ENCODE measurements at places on chromosomes 5 and 9.

- no peak for DNase-seq
Observed at GRCh38 chr5:145699846-145700245, 135.3 kb downstream of the PRELID2 start.

- DNase-seq: no peak
Observed at GRCh38 chr5:103408408-103408807, 149.8 kb downstream of the MACIR start.

GRCh38 chr9:93114169-93114983 lies 18.4 kb downstream of the CARD19 start:
- DNase-seq: no peak

- DNase-seq: no peak
Observed at GRCh38 chr5:51278539-51278938, 104.7 kb upstream of the ISL1 start.

- no peak for DNase-seq
Observed at GRCh38 chr9:110143485-110143884, 64.5 kb downstream of the C9orf152 start.

DNA sequence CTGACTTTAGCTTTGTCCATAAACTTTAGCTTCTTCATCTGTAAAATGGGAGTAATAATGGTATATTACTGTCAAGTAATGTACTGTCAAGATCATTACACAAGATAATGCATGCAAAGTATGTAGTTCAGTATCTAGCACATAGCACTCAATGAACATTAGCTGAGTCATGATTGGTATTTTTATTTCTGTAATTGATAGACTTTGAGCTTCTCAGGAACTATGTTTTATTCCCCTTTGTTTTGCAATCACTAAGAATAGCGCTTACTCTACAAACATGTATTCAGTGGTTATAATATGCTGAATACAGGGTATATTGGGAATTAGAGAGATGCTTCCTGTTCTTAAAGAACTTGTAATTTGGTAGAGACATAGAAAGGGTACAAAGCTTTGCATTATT lies 142.3 kb upstream of the KLF9 start:
- DNase-seq: no peak

- no peak for DNase-seq
Observed at GRCh38 chr9:32399110-32399815, 14.8 kb downstream of the ACO1 start.

- no peak for DNase-seq
Observed at GRCh38 chr9:135971111-135971766, 10.1 kb upstream of the UBAC1 start.

DNA sequence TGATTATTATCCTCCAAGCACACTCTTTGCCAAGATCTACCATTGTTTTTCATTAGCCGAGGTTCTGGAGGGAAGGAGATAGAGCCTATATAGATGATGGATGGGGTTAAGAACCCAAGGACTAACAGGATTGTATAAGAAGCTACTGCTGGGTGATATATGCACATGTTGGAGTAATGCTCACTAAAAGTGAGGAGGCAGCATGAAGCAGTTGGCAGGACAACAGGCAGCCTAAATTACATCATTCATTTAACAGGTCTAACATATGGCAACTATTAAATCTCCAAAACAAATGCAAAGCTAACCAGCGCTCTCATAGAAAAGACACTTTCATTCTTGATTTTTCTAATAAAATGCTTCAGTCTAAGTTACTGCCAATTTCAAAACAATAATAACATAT lies 293.2 kb downstream of the EPB41L4A start:
- DNase-seq: peak; percentile 79

GRCh38 chr9:94703488-94704140 lies 22.9 kb upstream of the AOPEP start:
- DNase-seq: no peak

GRCh38 chr9:74887041-74887980 lies at the start of gene TRPM6:
TSS of gene TRPM6 (minus strand) at chr9:74887921. CDS start at chr9:74887856, 65 bp downstream.
- DNase-seq: no peak

GRCh38 chr9:14316602-14317300 lies 2.8 kb upstream of the NFIB start:
- DNase-seq: peak; percentile 99

GRCh38 chr9:132411091-132411508 lies 1.1 kb downstream of the CFAP77 start:
- no peak for DNase-seq

GRCh38 chr5:42950456-42951292 lies 89.4 kb downstream of the ANXA2R start:
- DNase-seq: no peak

DNA sequence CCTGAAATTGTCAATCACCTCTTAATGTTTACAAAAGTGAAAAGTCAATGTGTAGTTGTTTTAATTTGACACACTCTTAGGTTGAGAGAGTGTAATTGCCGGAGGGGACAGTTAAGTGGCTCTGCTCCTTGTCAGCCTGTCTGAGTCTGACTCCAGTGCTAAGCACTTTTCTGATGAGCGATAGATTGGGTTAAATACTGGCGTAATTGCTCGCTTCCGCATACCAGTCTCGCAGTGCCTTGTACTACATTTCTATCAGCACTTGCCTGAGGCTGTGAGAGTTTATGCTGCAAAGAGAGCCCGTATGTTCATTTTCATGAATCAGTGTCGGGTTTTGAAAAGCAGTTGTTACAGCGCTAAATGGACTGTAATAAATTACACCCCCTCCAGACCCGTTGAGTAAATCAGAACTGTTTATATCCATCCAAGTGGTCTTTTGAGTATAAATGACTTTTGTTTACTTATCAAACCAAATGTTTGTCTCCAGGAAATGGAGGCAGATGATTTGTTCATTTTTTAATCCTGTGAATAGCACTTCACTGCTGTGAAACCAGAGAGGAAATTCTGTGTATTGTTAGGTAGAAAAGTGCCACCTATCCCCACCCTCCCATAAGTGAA lies 41.0 kb upstream of the DMRT3 start:
- no peak for DNase-seq

GRCh38 chr5:111765613-111766571 lies 8.9 kb upstream of the NREP start:
- no peak for DNase-seq

- DNase-seq: no peak
Observed at GRCh38 chr5:146644831-146645230, 128.8 kb upstream of the GPR151 start.

DNA sequence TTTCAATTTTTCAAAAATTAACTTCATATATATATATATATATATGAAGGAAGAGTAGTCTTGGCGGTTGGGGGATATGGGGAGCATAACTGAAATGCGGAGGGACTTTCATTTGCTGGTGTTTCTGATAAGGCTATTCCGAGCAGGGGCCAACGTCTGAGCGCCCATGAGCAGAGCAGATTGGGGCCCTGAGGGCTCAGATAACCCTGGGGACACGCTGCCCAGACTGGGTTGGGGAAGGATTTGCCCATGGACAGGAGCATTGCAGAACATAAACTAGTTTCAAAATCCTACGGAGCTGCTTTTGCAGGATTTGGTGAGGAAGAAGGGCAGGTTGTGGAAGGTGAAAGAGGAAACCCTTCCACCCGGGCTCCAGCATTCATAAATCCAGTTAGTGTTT lies 240.2 kb downstream of the IRX1 start:
- DNase-seq: no peak

DNA sequence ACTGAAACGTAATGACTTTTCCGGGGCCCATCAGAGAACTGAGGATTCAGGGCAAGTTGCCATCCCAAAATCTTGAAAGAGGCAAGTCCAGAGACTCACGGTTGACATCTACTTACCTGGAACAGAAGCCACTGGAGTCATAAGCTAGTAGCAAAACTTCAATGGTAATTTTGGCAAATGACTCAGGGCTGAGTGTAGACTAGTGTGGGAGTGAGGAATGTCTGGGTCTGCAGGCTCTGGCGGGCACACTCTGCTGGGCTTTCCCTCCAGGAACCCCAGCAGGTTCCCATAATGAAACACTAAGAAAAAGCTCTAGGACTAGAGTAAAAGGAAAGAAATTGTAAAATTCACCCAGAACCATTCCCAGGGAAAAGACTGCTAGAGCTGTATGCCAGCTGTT lies 122.9 kb upstream of the NFIL3 start:
- no peak for DNase-seq

GRCh38 chr5:176985516-176985915 lies 21.1 kb downstream of the UIMC1 start:
- no peak for DNase-seq

- DNase-seq: no peak
Observed at GRCh38 chr5:179115307-179115706, 55.1 kb downstream of the ZNF354C start.

- no peak for DNase-seq
Observed at GRCh38 chr5:153276151-153276550, 214.3 kb upstream of the GRIA1 start.

DNA sequence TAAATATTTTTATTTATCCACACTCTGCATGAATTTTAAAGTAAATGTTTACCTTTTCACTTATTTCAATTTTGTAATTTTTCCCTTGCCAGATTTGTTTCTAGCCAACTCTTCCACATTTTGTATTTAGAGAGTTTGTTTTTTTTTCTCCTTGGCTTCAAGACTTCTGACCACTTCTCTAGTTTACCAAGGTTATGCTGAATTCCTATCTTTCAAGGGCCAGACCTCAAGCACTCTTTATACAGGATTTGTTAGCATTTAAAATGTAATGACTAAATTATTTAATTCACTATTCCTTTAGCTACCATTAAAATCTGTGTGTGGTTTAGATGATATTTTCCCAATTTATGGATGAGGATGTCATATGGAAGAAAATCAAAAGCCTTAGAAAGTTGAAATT lies 42.5 kb downstream of the MEF2C start:
- DNase-seq: no peak

GRCh38 chr5:109649318-109649717 lies 40.4 kb upstream of the MAN2A1 start:
- DNase-seq: no peak

- no peak for DNase-seq
Observed at GRCh38 chr5:33843579-33843978, 48.2 kb downstream of the ADAMTS12 start.

DNA sequence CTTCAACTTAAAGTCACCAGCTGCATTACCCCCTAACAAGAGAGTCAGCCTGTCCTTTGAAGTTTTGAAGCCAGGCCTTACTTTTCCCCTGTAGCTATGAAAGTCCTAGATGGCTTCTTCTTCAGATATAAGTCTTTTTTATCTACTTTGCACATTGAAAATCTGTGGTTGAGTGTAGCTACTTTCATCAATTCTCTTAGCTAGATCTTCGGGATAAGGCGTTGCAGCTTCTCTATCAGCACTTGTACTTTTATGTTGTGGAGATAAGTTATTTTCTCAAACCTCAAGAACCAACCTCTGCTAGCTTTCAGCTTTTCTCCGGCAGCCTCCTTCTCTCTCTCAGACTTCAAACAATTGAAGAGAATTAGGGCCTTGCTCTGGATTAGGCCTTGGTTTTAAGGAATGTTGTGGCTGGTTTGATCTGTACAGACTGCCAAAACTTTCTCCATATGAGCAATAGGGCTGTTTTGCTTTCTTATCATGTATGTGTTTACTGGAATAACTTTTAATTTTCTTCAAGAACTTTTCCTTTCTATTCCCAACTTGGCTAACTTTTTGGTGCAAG lies 21.6 kb downstream of the CATSPER3 start:
- DNase-seq: no peak

DNA sequence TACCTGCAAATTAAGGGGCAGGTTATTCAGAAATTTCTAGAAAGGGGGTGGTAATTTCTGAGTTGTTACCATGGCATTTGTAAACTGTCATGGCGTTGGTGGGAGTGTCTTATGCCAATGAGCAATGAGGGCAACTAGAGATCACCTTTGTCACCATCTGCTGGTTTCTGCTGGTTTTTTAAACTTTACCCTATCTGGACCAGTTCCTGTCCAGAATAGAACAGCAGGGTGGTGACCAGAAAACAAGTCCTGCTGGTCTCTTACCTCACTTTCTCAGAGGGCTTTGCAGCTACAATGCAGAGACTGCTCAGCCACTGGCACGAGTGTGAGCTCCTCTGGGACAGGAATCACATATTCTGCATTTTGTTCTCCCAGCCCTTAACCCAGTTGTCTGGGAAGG lies 51.4 kb downstream of the FAM114A2 start:
- no peak for DNase-seq

DNA sequence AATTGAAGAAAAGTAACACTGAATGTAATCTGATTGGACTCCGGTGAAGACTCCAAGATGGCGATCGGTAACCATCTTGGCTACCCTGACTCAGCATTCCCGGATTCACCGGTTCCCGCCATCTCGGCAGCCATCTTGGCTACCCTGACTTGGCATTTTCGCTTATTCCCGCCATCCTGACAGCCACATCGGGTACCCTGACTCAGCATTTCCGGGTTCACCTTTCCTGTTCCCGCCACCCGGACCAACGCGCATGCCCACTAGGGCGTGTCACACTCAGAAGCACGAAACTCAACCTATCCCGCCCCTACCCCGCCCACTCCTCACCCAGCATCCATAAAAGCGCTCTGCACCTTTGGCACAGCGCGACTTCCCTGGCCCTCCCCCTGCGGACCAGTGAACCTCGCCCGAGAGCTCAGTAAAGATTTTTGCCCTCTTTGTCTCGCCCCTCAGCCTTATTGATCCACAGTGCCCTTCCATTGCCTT lies 17.2 kb downstream of the SPTLC1 start:
- DNase-seq: no peak

DNA sequence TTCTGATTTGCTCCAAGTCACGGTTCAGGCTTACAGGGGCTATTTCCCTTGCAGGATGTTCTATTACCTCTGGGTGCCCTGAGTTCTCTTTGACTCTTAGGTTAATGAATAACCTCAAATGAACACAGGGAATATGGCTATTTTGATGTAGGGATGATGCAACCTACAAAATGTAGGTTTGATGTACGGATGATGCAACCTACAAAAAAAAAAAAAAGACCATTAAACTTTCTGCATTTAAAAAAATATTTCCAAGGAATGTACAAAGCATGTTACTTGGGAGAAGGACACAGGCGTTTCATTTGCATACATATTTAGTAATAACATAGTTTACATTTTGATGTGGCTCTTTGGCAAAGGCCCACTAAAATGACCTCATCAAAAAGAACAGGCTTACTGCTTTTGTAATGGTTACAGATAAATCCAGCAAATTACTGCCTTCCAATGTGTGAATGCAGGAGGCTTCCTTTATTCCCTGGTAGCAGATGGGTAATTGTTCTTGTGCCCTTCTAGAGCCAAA lies 36.3 kb downstream of the ZNF474 start:
- DNase-seq: no peak

GRCh38 chr5:10352430-10353240 lies 860 bp upstream of the MARCHF6 start:
- DNase-seq: no peak

GRCh38 chr5:28430565-28431178 lies 1392.3 kb upstream of the CDH9 start:
- DNase-seq: no peak

DNA sequence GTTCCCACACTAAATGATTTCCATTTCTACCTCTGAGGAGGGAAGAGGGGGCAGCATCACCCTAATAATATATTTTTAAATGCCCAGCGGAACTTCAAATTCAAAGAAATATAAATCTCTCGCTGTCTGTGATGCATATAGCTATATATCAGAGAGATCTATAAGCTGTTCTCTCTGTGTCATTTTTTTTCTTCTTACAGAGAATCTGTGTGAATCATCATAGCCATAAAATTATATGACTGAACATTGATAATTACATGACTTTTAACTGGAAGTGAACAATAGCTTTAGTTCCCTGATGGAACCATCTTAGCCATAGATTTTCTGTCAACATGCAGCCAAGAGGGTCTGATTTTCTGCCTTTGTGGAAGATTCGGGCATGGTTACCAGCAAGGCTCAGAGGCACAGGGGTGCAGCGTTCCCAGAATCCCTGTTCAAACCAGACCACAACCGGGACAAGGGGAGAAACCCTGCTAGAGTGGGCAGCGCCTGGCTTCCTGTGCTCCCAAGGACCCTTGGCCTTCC lies 93.7 kb upstream of the OSMR start:
- DNase-seq: no peak
